Aortic smooth muscle cell (primary cell): ENCODE measurements at places on chromosomes 6 and 20. TPM values are rescaled to one million over a fixed set of nuclear protein-coding genes. Genes with fewer than 3 reads are reported as not detected.

CST2 gene
- total RNA-seq = 2.8 and 10.8 TPM in 2 replicates

ARMC2 gene
- total RNA-seq = 1.9 and 2.6 TPM in 2 replicates

MAN1A1 gene
- 92.9 and 150 TPM in 2 replicates for total RNA-seq

MAS1L gene
- total RNA-seq = not detected in 2 replicates

SLC32A1 gene
- not detected in 2 replicates for total RNA-seq

HLA-DQA1 gene
- 0.40 TPM in 1 of 2 replicates, not detected in the other for total RNA-seq

ACTL10 gene
- 2.1 and 2.6 TPM in 2 replicates for total RNA-seq

ANKRD66 gene
- not detected in 2 replicates for total RNA-seq

CST4 gene
- 0.26 and 0.31 TPM in 2 replicates for total RNA-seq

CSTF1 gene
- 27.3 and 29.9 TPM in 2 replicates for total RNA-seq

FOXA2 gene
- not detected in 2 replicates for total RNA-seq

PKHD1 gene
- not detected in 2 replicates for total RNA-seq

RBM24 gene
- total RNA-seq = 1.3 and 1.5 TPM in 2 replicates

SLC22A16 gene
- not detected in 2 replicates for total RNA-seq
